ENCODE measurements at places on chromosomes 13 and 19.

GRCh38 chr19:33621811-33622504, at the start of gene CHST8:
Gene CHST8 (plus strand): TSS chr19:33621953. CDS start chr19:33689262, 67,309 bp downstream.
- peak; percentile 88 for DNase-seq

- DNase-seq = peak; percentile 42
Observed at GRCh38 chr19:47190167-47190727, 40.8 kb downstream of the BBC3 start.

- no peak for DNase-seq
Observed at GRCh38 chr13:101452519-101453485, at the start of gene ITGBL1. Gene ITGBL1 (plus strand): TSS chr13:101452675. CDS start chr13:101452834, 159 bp downstream.

- no peak for DNase-seq
Observed at GRCh38 chr13:48574041-48574796, 41.3 kb upstream of the RCBTB2 start.

GRCh38 chr13:68736961-68737360, 1370.7 kb upstream of the ATXN8OS start:
- no peak for DNase-seq

DNA sequence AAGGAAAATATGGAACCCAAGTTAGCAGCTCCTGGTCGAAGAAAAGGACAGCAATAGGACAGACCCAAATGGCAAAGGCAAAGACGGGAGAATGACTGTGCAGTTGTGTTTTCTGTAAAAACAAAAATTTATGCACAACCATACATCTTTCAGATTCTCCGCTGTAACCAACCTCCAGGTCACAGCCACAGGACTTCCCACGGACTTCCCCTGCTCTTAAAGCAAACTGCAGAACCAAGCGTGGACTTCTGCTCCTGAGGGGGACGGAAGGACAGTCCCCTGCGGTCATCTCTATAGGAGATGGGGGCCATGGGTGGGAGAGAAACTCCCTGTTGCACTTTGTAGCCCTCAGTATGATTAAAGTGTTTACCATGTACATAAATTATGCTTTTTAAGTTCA, 2.5 kb downstream of the GRTP1 start:
- no peak for DNase-seq

DNA sequence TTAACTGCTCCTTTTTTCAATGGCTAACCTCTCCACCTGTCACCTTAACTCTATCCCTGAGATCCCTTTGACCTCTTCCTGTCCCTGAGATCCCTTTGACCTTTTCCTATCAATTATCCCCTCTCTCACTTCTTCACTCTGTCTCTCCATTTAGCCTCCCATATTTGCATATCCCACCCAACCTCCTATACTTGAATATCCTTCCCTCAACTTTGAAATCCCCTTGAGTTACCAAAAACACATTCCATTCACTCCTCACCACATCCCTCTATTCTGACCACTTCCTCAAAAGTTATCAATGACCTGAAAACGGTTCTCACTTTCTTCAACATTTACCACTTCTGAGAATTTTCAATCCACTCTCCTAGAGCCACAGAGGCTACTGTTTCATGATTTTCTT, 3.0 kb downstream of the MYCBP2 start:
- DNase-seq = no peak

DNA sequence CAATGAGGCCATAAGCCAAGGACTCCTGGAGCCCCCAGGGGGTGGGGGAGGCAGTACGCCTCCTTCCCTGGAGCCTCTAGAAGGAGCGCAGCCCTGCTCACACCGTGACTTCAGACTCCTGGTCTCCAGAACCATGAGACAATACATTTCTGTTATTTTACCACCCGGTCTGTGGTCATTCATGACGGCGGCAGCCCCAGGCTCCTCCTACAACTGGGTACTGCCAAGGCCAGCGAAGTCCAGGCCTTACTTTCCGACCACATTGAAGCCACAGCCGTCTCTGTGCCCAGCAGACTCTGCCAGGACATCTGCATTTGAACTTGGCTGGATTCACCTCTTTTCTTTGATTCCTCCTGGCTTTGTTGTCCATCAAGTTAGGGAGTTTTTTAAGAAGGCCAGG, 10.5 kb downstream of the GNG7 start:
- no peak for DNase-seq

- no peak for DNase-seq
Observed at GRCh38 chr13:95447814-95448213, 104.7 kb upstream of the CLDN10 start.

GRCh38 chr13:80341756-80342370, 937 bp upstream of the SPRY2 start:
- DNase-seq = no peak

DNA sequence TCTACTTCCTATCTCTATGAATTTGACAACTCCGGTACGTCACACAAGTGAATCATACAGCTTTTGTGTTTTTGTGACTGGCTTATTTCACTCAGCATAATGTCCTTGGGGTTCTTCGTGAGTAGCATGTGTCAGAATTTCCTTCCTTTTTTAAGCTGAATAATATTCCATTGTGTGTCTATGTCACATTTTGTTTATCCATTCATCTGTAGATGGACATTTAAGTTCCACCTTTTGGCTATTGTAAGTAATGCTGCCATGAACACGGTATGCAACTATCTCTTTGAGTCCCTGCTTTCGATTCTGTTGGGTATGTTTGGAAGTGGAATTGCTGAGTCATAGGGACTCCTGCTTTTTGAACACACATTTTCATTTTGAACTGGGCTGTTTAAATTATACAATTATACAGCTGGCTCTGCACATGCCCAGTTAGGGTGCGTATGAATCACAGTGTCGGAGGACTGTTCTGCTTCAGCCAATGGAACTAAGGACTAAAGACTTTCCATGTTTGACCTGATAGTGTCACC, 43.0 kb upstream of the C13orf42 start:
- DNase-seq = no peak

DNA sequence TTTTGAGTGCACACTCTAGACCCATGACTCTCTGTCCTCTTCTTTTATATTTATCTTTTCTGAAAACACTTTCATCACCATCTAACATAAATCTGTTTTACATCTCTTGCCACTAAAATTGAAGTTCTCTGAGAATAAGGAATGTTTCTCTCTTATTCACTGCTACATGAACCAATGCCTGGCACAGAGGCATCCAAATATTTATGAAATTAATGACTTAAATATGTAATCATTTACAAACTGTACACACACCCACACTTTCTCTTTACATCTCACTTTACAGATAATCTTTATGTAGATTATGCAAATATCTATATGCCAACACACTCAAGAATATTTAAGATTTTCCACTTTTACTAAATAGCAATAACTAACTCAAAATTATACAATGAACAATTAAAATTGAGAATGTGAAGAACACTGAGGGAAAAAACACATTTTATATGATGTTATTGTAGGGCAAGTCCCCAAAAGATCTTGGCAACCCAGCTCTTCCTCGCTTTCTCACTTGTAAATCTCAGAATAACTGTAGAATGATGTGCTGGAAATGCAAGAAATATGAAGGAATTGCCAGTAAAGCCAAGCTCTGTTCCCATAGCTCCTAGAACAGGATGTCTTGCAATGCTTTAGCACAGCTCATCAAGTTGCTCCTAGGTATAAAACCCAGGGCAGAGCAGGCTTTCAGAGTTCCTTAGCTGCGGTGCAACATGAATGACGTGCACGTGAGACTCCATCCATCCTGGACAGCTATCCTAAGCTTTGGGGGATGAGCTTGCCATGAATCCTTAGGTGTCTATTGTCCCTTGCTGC, 50.7 kb downstream of the UGGT2 start:
- DNase-seq = no peak

- no peak for DNase-seq
Observed at GRCh38 chr19:5090465-5091017, 121.6 kb downstream of the KDM4B start.

DNA sequence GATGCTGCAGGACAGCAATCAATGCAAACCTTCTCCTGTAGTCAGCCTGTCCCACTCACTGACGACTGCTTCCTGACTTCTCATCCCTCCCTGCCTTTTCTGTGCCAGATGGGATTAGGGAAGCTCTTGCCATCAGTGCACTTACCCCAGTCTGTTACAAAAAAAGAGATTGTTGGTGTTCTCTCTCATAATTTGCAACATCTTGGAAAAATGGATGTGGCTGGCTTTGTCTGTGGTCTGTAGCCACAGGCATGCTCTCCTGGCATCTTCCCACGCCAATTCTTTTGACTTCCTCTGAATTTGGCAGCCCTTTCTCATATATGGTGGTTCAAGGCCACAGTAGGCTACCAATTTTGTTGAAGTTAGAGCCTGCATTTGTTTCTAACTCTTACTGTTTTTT, 11.6 kb upstream of the HTR2A start:
- DNase-seq = peak; percentile 25

- peak; percentile 35 for DNase-seq
Observed at GRCh38 chr13:31962731-31963370, 68.7 kb upstream of the FRY start.

- DNase-seq = no peak
Observed at GRCh38 chr19:55324662-55325061, 479 bp downstream of the TMEM150B start.

- no peak for DNase-seq
Observed at GRCh38 chr13:98273824-98274742, 97.0 kb upstream of the RNF113B start.

DNA sequence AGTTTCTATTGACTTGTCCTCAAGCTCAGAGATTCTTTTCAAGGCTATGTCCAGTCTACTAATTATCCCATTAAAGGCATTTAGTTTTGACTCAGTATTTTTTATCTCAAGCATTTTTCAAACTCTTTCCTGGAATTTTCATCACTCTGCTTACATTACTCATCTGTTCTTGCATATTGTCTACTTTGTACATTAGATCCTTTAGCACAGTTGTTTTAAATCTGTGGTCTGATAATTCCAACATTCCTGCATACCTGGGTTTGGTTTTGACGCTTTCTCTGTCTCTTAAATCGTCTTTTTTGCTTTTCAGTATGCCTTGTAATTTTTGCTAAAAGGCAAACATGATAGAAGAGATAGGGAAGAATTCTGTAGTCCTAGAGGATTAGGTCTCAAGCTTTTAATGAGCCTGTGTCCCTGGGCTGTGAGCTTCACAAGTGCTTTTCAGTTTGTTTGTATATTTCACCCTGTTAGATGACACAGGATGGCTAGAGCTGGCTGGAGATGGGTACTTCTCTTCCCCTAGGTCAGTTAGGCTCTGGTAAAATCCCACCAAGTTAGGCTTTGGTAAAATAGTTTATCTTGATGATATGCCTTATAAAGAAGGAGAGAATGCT, 46.1 kb upstream of the GPC6 start:
- no peak for DNase-seq

- DNase-seq = peak; percentile 57
Observed at GRCh38 chr19:19032420-19033175, 719 bp downstream of the SUGP2 start.

DNA sequence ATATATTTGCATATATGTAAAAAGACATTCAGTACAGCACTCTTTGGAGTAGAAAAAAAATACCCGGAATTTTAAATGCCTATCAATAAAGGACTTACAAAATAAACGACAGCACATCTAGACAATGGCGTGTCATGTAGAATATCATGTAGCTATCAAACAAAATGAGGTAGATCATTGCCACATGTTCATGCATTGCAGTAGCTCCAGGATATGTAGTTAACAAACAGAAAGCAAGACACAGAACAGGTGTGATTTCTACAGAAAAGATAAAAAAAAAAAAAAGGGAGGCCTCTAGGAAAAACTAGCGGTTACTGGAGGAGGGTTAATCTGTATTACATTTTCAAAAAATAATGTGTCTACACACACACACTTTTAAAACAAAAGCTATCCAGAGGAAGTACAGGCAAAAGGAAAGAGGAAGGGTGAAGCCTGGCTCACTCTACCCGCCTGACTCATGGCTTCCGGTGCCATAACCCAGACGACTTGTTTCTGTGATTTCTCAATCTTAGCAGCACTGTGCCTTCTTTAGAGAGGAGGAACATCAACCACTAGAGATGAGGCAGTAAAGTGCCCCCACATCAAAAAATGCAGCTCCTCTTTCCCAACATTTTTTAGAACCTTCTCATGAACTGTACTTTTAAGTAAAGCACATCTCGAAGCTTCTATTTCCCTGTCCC, 6.9 kb downstream of the KCTD12 start:
- DNase-seq = peak; percentile 38

DNA sequence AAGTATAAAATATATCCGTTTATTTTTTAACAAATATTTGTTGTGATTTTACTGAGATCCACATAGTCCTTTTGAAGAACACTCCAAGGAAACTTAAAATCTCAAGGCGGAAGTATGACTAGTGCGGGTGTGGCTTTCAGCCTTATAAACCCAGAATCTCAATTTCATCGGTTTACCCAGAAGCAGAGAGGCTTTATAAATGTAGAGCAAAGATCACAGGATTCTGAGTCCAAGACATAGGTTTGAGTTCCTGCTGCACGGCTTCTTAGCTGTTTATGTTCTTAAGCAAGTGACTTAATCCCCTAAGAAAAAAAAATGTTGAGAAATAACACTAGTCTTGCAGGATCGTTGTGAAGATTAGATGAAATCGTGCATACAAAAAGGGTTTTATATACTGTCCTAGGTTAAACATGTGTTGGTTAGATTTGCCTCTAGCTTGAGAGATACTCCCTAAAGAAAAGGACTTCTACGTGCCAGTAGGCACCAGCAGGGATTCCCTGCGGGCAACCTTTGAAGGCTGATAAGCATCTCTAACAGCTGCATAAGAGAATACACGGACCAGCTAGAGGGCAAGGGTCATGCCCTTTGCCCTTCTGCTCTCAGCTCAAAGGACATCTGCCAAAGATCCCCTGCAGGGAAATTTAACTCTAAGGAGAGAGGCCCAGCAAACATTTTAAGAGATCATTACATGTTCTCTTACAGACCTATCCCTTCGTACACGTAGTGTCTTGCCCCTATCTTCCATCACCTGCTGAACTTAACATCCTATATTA, 130.4 kb upstream of the MIR17HG start:
- DNase-seq = no peak

DNA sequence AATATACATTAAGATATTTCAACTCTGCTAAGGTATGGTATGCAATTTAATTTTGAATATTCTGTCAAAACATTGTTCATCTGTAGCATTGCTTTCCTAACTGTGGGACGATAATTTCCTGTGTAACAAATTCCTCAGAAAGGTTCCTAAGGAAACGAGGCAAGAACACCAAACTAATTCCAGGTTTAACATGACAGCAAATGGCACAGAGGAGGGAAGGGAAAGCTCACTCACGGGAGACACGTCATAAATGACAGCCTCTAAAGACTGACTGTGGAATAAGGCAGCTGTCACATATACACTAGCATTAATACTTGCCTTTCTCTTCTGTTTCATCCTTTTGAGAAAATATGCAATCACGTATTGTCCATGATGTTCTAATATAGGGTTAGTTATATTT, 380.6 kb downstream of the LIG4 start:
- peak; percentile 3 for DNase-seq

DNA sequence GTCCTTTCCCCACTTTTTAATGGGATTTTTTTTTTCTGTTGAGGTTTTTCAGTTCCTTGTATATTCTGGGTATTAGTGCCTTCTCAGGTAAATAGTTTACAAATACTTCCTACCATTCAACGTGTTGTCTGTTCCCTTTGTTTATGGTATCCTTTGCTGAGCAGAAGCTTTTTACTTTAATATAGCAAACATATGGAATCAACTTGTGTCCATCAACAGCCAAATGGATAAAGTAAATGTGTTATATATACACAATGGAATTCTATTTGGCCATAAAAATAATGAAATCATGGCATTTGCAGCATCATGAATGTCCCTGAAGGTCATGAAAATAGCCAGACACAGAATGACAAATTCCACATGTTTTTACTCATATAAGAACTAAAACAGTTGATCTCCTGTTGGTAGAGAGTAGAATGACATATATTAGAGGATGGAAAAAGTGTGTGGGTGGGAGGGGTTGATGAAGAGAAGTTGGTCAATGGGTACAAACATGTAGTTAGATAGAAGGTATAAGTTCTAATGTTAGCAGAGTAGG, 500.8 kb downstream of the SLITRK6 start:
- no peak for DNase-seq

GRCh38 chr19:4018140-4018613, 10.6 kb downstream of the PIAS4 start:
- no peak for DNase-seq

Data from urothelium cell line (cell line).